ENCODE measurements at places on chromosomes 11 and 22. TPM values are rescaled to one million over a fixed set of nuclear protein-coding genes. Genes with fewer than 3 reads are reported as not detected.

The LRRC56 gene
- total RNA-seq: 0.37 TPM

The SORL1 gene
- under 0.01 TPM for total RNA-seq

The SYVN1 gene
- total RNA-seq: 12.5 TPM

The HTR3B gene
- under 0.01 TPM for total RNA-seq

The SAA2 gene
- not detected for total RNA-seq

The TPBGL gene
- not detected for total RNA-seq

The DBX1 gene
- not detected for total RNA-seq

The UPK3A gene
- total RNA-seq: not detected

The ZNF70 gene
- 4.9 TPM for total RNA-seq

The SHANK3 gene
- total RNA-seq: 2.2 TPM

The MMP20 gene
- not detected for total RNA-seq

The CYP2D6 gene
- 0.37 TPM for total RNA-seq

The MMP12 gene
- 0.59 TPM for total RNA-seq

The CWC15 gene
- 28.7 TPM for total RNA-seq

The PLAAT3 gene
- total RNA-seq: 14.9 TPM

The NUMA1 gene
- total RNA-seq: 104 TPM

The NOX4 gene
- 0.37 TPM for total RNA-seq

The DUSP18 gene
- total RNA-seq: 10.3 TPM

The OR6T1 gene
- not detected for total RNA-seq

The CDC45 gene
- 23.1 TPM for total RNA-seq

The TIMP3 gene
- total RNA-seq: 75.3 TPM

The ANO1 gene
- not detected for total RNA-seq

The IFITM10 gene
- total RNA-seq: 0.73 TPM

The F2 gene
- total RNA-seq: not detected

The IL17REL gene
- total RNA-seq: not detected

The USH1C gene
- not detected for total RNA-seq

The UCP2 gene
- total RNA-seq: 0.59 TPM

The PRR33 gene
- not detected for total RNA-seq

The KIRREL3 gene
- under 0.01 TPM for total RNA-seq

The MAPK11 gene
- 2.5 TPM for total RNA-seq

The DNAJB7 gene
- total RNA-seq: not detected

The SEPTIN3 gene
- total RNA-seq: not detected

The SUSD2 gene
- total RNA-seq: 15.6 TPM

The KCTD14 gene
- 1.5 TPM for total RNA-seq

The OOSP1 gene
- not detected for total RNA-seq

The CNTN5 gene
- not detected for total RNA-seq

The NTM gene
- total RNA-seq: 2.6 TPM

The MYO7A gene
- under 0.01 TPM for total RNA-seq

The MDK gene
- total RNA-seq: 2.5 TPM

The OR4C11 gene
- total RNA-seq: not detected

The FBXO7 gene
- 60.8 TPM for total RNA-seq

The CLMP gene
- total RNA-seq: 162 TPM

The ACRV1 gene
- not detected for total RNA-seq

The FADS1 gene
- total RNA-seq: 182 TPM

Measured in subcutaneous preadipocyte (primary cell).